EL (cell line): ENCODE measurements at places on chromosomes 7 and 10.

DNA sequence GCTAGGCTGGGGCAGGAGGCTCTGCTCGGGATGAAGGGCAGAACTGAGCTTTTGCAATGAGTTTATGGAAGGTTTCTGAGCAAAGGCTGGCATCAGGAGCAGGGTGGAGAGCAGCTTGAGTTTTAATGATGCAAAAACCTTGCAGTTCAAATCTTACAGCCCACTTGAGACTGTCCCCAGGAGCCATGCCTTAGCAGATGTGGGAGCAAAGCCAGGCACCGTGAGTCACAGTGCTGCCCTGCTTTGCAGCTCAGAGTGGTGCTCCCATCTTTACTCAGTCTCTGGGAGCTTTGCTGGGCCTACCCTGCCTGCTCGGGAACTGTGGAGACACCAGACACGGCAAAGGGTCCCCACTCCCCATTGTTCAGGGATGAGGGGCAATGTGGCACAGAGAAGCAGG, 122.4 kb upstream of the NPS start:
- DNase-seq: no peak

GRCh38 chr10:21372651-21373410, 152.7 kb downstream of the SKIDA1 start:
- peak; percentile 95 for DNase-seq

GRCh38 chr7:46569133-46569465, 648.0 kb upstream of the IGFBP3 start:
- peak; percentile 58 for DNase-seq

GRCh38 chr7:135758531-135758932, 9.9 kb upstream of the FAM180A start:
- peak; percentile 54 for DNase-seq

GRCh38 chr10:8463853-8464252, 409.4 kb downstream of the GATA3 start:
- DNase-seq: no peak

GRCh38 chr10:18759575-18759974, 100.3 kb downstream of the ARL5B start:
- DNase-seq: no peak

- DNase-seq: no peak
Observed at GRCh38 chr7:47498229-47499056, 83.5 kb downstream of the TNS3 start.
